ENCODE measurements at places on chromosomes 7 and 10. TPM values are rescaled to one million over a fixed set of nuclear protein-coding genes. Genes with fewer than 3 reads are reported as not detected.
A peak's percentile ranks its signal among the peaks of the same experiment; 100 is the strongest.

- DNase-seq, result peak; percentile 34
Measured at GRCh38 chr7:698515-699475, 27.7 kb upstream of the DNAAF5 start.

DNA sequence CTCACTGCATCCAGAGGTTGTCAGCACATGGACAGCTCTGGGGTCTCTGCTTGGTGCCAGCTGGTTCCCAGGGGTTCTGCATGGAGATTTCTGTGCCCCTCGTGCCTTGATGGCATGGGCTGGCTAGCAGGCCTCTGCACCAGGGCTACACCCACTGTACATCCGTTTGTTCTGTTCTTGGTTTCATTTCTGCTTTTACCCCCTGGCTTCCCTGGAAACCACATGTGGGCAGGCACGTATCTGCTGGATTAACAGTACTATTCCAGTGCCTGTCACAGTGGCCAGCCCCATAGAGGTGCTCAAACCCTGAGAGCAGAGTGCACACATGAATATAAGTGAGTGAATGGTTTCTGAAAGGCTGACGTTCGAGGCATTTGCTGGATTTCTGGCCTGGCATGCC, 207.2 kb upstream of the GPR26 start:
- DNase-seq, result no peak

GRCh38 chr7:153447011-153447410, 605.2 kb upstream of the DPP6 start:
- no peak for DNase-seq

- DNase-seq, result no peak
Measured at GRCh38 chr10:131578472-131578970, 267.0 kb upstream of the TCERG1L start.

DNA sequence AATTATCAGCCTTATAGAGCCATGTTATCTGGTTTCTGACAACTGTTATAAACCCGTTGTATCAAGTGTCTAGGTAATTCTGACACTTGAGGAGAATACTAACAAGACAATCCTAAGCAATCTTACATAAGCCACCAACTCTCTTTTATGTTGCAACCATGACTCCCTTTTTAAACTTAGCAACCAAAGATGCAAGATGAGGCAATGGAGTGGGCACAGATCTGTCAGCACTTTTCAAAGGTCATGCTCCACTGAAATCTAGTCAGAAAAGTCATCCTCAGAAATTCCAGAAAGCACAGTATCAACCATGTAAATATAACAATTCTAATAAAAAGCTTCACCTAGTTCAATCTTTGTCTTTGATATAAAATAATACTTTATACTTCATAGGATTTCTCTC, 77.0 kb upstream of the SEMA3A start:
- no peak for DNase-seq

PON1 gene
- total RNA-seq, result 0.10 TPM

KCNMA1 gene
- total RNA-seq, result 11.7 TPM

GRCh38 chr10:69847883-69848282, 46.2 kb downstream of the COL13A1 start:
- DNase-seq, result no peak

PAPOLB gene
- total RNA-seq, result 0.30 TPM

- no peak for DNase-seq
Measured at GRCh38 chr7:22882106-22882505, 59.5 kb upstream of the TOMM7 start.

CYP3A4 gene
- 2.6 TPM for total RNA-seq
